ENCODE measurements at places on chromosomes 13 and 19. TPM values are rescaled to one million over a fixed set of nuclear protein-coding genes. Genes with fewer than 3 reads are reported as not detected.

The NR2F6 gene
- polyA plus RNA-seq: 16.3 TPM

The PPM1N gene
- polyA plus RNA-seq: 1.5 TPM

The ZNF506 gene
- 10.4 TPM for polyA plus RNA-seq

The DACH1 gene
- polyA plus RNA-seq: 0.10 TPM

The DOCK9 gene
- polyA plus RNA-seq: 9.1 TPM

The TMEM161A gene
- 16.0 TPM for polyA plus RNA-seq

DNA sequence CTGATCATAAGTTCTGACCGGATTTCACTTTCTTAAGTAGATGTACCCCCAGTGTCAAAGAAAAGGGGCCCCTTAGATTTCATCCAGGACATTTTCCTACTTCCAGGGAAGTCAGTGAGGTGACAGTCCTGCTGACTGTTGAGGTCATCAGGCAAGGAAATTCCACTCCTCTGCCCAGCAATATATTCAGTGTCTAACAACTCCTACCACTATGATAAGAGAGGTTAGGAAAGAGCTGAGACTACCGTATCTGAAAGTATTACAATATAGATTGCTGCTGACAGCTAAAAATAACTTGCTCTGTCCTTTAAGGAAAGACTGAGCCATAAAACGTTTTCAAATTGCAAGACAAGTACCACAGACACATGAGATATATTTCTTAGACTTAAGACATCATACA, 325.1 kb downstream of the EFNB2 start:
- DNase-seq: no peak

- DNase-seq: no peak
Observed at GRCh38 chr19:39136225-39136940, 10.8 kb downstream of the PAK4 start.

DNA sequence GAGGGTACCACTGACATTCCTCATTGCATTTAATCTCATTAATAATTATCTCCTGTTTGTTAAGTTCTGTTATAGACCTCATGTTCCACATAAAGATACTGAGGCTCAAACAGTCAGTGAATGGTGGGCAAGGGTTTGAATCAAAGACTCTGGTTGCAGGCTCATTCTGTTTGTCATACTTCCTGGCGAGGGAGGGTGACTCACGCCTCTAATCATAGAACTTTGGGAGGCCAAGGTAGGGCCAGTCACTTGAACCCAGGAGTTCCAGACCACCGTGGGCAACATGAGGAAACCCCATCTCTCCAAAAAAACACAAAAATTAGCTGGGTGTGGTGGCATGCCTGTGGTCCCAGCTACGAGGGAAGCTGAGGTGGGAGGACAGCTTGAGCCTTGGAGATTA, 220.7 kb upstream of the MIR17HG start:
- no peak for DNase-seq

- no peak for DNase-seq
Observed at GRCh38 chr13:28485551-28485950, 9.4 kb downstream of the FLT1 start.

GRCh38 chr19:4053423-4054324, 13.0 kb downstream of the ZBTB7A start:
- no peak for DNase-seq

- no peak for DNase-seq
Observed at GRCh38 chr13:24152292-24153214, 8.0 kb upstream of the SPATA13 start.

DNA sequence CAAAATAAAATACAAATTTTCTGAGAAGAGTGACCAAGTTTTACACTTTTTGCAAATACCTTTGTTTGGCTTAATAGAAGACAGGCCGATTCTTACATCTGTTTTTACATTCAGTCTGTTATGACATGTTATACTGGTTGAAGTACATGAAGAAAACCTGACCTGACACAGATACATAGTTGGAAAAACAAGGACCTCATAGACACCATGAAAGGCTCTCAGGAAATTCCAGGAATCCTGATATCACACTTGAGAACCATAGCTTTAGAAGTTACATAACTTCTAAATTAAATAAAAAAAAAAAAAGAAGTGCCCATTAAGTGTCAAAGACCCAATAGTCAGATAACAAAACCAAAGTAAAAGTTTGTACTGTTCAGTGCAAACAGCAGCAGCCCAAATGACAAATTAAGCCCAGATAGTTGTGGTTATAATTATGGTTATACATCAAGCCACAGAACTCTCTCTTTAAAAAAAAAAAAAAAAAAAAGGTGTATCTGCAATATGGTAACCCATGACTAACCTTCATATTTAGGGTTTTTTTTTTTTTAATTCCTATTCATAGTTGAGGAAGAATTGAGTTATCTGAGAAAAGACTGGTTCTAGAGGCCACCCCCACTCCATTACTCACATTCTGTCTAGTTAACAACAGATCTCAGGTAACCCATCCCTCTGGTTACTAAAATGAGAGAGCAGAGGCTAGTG, 19.8 kb downstream of the RBM26 start:
- no peak for DNase-seq

- no peak for DNase-seq
Observed at GRCh38 chr19:40053491-40053890, 2.5 kb downstream of the ZNF780B start.

GRCh38 chr13:49517461-49517860, 21.7 kb downstream of the PHF11 start:
- no peak for DNase-seq
